ENCODE measurements at places on chromosomes 5 and 9.

- DNase-seq, result no peak
Observed at GRCh38 chr9:20740929-20741582, 57.0 kb downstream of the FOCAD start.

GRCh38 chr5:33272288-33272687 lies 168.5 kb upstream of the TARS1 start:
- DNase-seq, result peak; percentile 94

GRCh38 chr9:128125580-128126354 lies 1.8 kb downstream of the PTGES2 start:
- DNase-seq, result no peak

- no peak for DNase-seq
Observed at GRCh38 chr9:117156771-117157535, 257.9 kb downstream of the ASTN2 start.

DNA sequence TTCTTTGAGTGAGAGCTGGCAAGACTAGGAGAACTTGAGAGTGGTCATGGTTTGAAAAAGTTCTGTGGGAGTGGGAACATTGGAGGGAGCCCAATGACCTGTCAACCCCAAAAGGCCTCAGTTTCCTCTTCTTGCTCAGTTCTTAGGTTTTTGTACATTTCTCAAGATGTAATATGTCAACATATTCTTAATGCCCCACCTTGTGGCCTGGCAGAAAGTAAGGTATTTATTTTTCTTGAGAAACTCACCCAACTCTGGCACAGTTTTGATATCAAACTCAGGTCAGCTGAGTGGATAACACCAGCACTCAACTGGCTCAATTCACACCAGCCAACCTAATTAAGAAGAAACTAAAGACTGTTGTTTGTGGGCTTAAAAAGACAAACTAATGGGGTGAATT lies 123.0 kb upstream of the SLC27A6 start:
- no peak for DNase-seq

GRCh38 chr5:147796556-147797308 lies 14.2 kb upstream of the JAKMIP2 start:
- DNase-seq, result no peak

GRCh38 chr5:53167836-53168235 lies 58.3 kb upstream of the MOCS2 start:
- DNase-seq, result peak; percentile 48

DNA sequence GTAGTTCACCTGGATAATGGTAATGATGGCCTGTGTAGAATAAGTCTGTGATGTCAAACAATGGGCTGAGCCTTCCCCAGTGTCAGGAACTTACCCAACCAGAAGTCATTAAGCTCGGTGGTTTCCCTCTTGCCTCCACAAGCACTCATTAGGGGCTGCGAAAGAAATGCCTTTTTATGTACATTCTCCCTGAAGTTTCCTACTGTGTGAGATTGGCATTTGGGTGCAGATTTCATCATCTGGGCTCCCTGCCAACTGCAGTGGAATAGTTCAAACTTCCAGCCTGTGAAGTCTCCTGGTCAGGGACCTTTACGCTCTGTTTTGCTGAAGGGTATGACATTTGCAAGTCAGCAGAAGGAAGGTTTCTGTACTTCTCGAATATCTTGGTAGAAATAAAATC lies 41.6 kb upstream of the TMEM215 start:
- peak; percentile 34 for DNase-seq

DNA sequence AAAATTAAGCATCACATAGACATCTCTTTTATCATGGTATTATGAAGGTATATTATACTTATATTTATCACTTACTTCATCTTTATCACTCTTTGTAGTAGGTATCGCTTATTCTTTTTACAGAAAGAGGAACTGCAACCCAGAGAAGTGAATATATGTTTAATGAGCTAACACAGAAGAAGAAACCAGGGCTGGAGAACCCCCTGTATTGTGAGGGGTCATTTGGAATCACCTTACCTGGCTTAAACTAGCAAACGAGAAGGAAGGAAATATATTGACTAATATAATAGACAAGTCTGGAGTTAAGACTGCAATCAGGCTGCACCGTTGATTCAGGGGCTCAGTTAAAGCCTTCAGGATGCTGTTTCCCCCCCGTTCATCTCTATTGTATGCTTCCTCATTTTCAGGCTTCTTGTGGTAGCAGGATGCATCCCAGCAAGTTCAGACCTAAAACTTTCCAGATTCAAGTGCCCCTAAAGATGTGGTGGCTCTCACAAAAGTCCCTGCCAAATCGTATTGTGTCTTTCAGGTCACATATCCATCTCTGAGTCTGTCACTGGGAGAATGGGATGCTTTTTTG lies 146.4 kb downstream of the GCNT1 start:
- DNase-seq, result no peak

DNA sequence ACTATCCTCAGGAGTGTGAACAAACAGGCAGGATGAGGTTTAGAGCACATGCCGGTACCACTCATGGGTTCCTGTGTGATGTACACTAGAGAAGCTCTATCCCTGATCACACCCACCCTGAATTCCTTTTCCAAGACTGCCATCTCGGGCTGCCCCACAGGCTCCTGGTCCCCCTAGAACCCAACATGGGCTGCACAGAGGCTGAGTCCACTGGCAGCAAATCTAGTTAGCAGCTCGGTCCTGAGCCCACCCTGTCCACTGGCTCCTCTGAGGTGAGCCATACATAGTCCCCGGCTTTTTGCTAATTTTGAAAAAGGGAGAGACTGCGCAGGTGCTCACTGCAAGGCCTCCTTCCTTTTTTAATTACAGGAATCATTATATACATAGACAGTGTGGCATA lies 227.0 kb downstream of the FSTL4 start:
- no peak for DNase-seq

DNA sequence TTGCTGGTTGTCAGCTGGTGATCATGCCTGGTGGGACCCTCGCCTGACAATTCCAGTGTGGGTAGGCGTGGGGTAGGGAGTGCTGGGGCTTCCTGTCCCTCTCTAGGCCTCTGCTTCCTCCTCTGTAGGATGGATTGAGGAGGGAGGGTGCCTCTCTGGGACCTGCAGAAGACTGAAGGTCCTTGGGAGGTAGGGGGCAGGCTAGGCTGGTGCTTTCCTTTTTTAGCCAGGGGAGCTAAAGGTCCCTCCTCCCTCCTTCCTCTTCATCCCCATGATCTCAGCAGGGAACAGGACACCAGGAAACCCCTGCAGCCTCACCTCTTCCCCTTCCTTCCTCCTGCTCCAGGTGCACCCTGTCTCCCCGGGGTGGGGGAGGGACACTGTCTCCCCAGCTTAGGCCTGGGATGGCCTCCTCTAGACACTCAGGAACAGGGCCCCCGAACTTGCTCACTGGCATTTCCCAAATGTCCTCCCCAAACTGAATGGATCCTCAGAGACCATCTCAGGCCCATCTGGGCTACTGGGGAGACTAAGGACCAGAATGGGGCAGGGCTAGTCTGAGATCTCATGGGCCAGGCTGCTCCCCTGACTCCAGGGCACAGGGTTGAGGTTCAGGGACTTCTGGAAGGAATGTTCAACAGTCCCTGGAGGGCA lies 8.4 kb downstream of the SH2D3C start:
- no peak for DNase-seq

DNA sequence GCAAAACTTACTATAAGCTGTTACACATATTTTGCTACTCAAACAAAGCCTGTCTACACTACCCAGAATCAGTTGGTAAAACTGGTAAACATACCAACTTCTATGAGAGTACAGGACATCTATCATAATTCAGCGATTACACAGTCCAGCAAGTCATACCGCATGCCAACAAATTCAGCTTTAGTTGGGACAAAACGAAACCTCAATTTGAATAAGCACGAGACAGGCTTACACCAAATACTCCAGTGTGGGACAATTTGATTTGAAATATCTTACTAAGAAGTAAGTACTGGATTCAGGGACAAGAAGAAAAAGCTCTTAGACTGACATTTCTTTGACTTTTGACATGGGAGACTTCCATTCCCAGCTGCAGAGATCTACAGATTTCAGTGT lies 2.0 kb downstream of the NRG2 start:
- DNase-seq, result no peak

DNA sequence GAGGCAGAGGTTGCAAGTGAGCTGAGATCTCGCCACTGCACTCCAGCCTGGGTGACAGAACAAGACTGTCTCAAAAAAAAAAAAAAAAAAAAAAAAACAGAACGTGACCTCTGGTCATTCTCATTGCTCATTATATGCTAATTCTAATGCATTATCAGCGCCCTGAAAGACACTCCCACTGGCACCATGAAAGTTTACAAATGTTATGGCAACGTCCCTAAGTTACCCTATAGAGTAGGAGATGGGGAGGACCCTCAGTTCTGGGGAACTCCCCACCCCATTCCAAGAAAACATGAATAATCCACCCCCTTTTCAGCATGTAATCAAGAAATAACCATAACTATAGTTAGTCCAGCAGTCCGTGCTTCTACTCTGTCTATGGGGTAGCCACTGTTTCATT lies 48.9 kb upstream of the DENND4C start:
- DNase-seq, result no peak

DNA sequence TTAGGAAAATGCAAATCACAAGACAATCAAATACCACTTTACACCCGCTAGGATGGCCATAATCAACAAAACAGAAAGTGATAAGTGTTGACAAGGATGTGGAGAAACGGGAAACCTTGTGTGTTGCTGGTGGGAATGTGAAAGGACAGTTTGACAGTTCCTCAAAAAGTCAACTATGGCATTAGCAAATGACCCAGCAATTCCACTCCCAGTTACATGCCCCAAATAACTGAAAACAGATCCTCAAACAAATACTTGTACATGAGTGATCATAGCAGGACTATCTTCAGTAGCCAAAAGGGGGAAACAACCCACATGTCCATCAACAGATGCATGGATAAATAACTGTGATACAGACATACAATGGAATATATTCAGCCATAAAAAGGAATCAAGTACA lies 21.2 kb downstream of the RASGEF1C start:
- no peak for DNase-seq

DNA sequence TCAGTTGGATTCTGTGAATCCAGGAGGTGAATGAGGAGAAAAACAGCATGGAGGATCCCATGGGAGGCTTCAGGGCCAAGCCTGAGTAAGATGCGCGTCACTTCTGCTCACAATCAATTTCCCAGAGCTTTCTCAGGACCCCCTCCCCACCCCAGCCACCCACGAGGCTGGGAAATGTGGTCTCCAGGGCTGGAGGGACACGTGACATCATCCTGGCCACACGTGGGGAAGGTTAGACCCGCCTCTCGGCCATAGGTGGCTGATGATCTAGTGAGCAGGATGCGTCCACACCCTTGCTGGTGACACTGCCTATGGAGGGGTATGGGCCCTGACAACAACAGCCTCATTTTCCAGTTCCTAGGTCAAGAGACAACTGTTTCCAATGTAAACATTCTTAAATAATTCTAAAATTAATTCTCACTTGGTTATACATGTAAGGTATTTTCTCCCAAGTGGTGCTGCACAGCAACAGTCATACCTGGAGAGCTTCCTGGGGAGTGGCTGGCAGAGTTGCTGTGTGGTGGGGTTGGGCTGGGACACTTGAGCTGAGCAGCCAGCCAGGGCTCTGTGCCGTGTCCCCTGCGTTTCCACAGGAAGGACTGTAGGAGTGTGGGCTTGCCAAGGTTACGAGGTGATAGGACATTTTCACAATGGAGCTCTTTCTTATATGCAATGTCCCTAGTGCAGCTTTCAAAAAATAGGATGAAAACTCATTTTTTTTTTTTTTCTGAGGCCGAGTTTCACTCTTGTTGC lies 153.1 kb downstream of the GADD45G start:
- DNase-seq, result no peak

Measured in astrocyte of the spinal cord (primary cell).